ENCODE measurements at places on chromosomes 5 and 9.

DNA sequence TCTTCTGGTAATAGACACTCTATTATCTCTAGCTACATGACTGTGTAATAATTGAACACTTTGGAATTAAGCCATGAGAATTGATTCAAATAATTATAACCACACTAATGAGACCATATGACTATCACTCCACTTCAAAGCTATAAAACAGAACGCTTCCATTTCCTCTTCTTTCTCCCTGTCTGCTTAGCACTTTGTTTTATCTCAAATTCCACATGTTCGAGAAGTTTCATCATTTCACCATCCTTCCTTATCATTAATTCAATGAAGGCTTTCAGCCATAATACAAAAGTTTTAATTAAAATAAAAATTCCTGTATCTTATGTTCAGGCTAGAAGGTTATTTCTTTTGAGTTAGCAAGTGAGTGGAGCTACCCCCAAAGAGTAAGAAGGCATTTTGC, 7.4 kb upstream of the DCTN4 start:
- DNase-seq, result no peak

DNA sequence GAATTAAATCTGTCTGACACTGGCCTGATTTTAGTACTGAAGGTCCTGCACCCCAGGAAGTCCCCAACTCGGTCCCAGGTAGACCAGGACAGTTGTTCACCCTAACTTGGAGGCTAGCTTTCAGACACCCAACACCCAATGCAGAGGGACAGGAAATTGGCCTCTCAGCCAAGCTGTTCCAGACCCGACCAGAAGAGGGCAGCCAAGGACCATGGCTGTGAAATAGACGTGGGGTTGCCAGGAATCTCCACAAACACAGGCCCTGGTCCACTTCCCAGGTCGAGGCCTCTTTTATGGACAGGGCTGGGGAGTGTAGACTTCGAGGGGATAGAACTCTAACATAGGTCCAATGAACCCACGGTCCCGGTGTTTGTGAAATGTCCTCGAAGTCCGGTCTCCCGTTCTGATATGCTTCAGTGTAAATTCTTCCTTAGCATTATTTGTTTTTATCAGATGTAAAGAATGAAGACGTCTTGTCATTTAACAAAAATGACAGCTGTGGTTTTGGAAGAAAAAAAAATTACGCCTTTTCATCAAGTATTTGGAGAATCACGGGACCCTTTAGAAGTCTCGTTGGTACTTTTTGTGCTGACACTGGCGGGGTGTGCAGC, 260.3 kb upstream of the ADAMTS16 start:
- DNase-seq, result no peak

DNA sequence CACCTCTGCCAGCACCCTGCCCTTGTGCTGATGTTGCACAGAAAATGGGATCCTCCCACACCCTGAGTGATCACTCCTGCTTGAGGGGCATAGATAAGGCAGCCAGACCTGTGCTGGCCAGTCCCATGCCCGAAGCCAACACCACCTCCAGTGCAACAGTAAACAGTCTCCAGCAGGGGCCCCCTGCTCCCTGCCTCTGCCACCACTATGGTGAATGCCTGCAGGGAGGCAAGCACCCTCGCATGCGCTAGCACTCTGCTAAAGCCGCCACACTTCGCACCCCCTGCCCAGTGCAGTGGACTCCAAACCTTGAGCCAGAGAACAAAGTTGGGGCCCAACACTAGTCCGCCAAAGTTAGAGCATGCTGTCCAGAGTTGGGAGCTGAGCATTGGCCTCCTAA, 118.7 kb downstream of the PJA2 start:
- no peak for DNase-seq

- DNase-seq, result no peak
Measured at GRCh38 chr9:77488439-77489126, 159.5 kb downstream of the GNA14 start.

DNA sequence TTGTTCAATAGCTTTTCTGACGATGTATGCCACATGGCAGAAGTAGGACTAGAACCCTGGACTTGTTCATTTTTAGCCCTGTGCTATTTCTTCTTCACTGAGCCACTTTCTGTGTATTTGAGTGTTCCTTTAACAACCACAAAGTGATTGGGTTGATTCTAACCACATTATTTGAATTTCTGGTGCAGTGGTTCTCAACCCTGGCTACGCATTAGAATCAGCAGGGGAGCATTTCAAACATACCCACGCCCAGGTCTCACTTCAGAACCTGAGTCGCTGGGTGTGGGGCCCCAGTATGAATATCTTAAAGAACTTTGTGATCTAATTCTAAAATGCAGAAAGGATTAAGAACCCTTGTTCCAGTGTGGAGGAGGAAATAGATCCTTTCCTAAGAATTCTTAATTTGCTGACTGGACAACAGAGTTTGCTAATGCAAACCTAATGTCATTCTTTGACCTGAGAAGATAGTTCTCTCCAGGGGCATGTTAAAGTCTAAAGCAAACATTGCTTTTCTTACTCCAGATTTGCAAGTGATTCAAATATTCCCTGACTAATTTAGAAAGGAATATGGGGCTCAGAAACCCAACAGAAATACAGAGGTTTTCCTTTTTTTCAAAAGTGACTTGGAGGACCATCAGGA, 75.4 kb upstream of the GDNF start:
- no peak for DNase-seq

- DNase-seq, result no peak
Measured at GRCh38 chr5:66713998-66714397, 117.8 kb downstream of the MAST4 start.

- DNase-seq, result peak; percentile 69
Measured at GRCh38 chr5:175652741-175653663, 4.9 kb upstream of the HRH2 start.

DNA sequence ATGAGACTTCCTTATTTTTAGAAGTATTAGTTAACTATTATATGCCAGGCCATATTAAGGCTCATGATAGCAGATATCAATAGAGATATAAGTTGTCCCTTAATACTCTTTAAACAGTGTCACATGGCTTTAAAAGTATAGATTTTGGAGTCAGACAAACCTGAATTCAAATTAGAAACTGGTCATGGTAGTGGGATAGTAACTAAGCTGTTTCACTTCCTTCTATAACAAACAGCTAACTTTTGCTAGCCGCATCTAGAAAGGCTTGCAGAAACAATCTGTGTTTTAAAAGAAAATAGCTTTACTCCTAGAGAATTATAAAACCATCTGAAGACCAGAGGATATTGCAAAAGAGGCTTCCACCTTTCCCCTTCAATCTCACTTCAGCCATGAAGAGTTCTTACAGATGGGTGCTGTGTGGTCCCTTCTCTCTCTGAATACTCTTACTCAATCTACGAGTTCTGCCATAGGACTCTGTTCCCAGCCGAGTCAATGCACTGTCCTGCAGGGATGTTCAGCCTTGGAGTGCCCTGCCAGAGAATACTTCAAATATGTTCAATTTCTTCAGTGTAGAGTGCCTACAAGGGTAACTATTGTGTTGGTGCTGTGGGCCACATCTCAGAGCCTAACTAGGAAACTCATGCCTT, 810.2 kb downstream of the EFNA5 start:
- no peak for DNase-seq

Measured in CD4-positive, alpha-beta T cell treated with Interleukin-4 for 1 hour (primary cell).